ENCODE measurements at places on chromosomes 12 and 14. TPM values are rescaled to one million over a fixed set of nuclear protein-coding genes. Genes with fewer than 3 reads are reported as not detected.

- no peak for DNase-seq
Measured at GRCh38 chr12:92603741-92604432, 98.9 kb upstream of the PLEKHG7 start.

DNA sequence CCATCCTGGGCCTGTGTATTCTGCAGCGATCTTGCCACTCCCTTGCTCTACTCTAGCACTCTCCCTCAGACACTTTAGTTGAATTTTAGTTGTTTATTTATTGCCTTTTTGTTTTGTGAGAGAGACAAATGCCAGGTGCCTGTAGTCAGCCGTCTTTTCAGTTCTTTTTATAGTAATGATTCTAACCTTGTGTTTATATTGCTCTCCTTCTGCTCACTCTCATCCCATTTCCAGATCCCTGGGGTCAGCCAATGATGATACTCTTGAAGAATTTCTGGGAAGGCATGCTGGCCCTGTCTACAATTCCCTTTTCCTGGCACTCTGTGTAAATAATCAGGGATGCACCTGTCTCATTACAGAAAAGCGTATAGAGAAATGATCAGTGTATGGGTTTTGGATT lies 334.1 kb upstream of the MIS18BP1 start:
- no peak for DNase-seq

DNA sequence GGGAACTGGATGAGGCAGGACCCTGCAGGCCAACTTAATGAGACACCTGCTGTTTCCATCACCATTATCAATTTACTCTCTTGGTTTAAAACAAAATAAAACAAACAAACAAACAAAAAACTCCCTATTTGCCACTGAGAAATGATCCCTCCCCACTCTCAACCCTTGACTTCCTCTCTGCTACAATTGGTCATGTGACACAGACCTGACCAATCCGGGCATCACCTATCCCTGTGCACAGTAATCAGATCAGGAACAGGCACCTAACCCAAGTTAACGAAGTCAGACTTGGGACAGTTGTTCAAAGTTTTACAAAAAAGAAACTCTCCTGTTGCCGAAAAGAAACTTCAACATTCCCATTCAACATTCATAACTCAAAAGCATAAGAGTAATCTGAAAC lies 58.4 kb downstream of the NELL2 start:
- no peak for DNase-seq

Gene NOVA1
- 58.2 TPM for total RNA-seq

GRCh38 chr14:66206554-66206953 lies 279.6 kb upstream of the CCDC196 start:
- DNase-seq = no peak

DNA sequence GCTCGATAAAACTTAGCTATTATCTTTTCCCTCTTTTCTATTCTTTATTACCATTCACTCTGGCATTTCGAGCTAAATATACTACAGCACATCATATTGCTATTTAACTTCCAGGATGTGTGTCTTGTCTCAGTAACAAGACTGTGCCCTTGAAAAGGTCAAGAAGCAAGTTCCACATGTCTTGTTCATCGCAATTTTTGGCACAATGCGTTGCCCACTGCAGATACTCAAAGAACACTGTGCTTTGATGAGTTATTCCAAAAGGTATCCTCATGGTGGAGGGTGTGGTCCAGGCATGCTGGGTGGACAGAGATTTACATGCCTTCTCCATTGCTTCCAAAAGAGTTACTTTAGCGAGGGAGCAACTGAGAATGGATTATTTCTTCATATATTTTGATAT lies 6.6 kb downstream of the E2F7 start:
- no peak for DNase-seq

GRCh38 chr12:94126067-94126466 lies 22.3 kb upstream of the PLXNC1 start:
- DNase-seq = no peak
